ENCODE measurements at places on chromosomes 11 and 22.

DNA sequence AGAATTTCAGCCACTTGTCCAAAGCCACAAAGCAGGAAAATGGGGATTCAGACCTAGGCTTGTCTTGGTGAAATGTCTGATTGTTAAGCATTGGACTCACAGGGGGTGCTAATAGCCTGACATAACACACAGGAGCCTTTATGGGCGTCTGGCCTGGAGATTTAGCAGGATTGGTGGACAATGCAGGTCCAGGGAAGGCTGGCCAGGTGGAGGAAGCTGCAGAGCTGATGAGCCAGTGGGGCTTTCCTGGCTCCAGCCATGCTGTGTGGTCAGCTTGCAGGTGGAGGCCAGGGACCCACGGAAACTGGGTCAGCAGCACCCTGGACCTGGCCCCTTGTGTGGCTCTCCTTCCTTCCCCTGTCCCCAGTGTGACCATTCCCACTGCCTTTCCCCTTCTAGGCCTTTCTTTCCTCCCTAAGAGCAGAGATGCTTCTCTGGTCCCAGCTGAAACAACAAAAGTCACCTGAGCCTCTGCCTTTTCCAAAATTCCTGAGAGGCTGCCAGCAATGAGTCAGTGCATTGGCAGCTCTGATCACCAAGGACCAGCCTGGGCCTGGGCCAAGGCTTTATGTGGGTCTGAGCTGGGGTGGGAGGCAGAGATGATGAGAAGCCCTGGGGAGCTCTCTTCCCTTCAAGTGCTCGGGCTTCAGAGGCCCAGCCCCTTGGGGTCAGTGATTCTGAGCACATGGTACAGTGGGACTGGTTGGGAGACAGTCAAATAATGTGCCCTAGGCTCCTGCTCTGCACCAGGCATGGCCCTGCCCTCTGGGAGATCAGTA is 85.2 kb downstream of the CCDC81 start:
- DNase-seq = no peak

DNA sequence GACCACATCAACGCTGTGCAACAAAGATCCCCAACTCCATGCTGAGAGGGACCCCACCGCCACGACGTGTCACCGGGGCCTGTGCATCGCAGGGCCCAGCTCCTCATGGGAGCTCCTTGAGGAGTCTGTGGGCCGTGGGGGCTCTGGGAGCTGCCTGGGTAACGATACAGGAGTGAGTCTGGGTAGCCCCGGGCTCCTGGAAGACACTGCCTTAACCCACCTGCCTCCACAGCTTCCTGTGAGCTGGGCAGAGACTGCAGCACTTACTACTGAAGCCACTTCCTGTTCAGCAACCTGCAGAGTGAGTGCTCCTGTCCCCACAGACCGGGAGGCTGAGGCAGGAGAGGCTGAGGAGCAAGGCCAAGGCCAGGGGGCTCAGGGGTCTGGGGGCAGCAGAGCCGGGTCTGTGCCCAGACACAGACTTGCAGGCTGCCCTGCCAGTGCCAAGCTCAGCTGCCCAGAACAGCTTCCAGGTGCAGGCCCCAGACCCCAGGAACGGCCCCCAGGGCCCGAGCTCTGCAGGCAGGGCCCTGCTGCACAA is 226.7 kb downstream of the BRD1 start:
- DNase-seq = no peak

DNA sequence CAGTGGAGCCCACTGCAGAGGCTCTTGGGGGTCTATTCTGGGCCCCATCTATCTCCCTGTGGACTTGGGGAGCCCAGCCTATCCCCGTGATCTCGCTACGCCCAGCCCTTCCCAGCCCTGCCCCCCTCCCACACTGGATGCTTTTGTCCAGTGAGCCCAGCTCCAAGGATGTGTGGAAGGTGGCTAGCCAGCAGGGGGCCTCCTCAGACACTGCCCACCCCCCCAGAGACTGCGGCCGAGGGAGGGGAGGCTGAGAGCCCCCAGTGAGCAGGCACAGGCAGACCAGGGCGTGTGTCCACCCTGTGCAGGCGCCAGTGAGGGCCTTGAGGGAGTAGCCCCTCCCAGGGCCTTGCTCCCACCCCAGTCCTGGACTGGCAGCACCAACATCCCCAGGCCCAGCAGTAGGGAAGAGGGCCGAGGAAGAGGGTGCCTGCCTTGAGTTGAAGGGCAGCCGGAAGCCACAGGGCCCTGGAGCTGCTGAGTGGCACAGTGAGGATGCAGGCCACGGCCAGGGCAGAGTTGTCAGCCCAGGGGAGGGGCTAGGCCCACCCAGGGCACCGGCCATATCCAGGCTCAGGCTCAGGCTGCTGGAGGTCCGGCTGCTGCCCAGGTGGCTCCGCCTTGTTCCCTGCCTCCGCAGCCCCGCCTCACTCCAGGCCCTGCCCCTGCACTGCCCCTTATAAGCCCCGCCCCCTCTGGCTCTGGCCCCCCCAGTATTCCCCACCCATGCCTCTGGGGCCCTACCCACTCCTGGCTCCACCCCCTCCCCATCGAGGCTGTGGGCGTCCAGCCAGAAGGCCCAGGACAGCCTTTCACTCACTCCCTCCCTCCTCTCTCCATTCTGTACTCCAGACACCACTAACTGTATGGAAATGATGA is 28.0 kb downstream of the MOB2 start:
- no peak for DNase-seq

DNA sequence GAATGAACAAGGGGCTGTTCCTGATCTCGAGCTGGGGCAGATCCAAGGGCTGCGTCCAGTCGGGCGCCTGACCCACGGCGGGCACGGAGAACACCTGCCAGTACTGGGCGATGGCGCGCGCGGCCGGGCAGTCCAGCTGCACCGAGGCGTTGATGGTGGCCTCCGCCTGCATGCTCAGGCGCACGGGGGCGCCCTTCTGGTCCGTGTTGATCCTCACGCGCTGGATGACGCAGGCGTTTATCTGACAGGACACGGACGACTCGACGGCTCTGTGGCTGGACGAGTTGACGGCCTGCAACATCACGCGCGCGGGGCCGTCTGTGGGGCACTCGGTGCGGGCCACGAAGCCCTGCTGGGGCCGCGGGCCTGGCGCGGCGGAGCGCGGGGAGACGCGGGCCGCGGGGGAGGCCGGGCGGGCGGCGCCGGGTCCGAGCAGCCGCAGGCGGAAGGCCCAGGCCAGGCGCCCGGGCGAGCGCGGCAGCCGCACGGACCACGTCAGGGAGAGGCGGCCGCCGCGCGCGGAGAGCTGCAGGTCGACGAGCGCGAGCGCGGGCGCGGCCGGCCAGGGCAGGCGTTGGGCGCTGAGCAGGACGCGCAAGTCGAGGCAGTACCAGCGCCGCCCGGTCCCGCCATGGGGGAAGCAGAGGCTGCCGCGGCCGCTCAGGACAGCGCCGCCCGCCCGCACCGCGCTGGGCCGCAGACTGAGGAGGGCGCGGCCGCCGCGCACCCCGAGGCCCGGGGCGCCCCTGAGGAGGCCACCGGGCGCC is 511 bp downstream of the PKDREJ start:
- DNase-seq = peak; percentile 33

GRCh38 chr11:3929232-3929631 is 73.8 kb downstream of the STIM1 start:
- DNase-seq = no peak

GRCh38 chr11:11137339-11137738 is 215.7 kb downstream of the CSNK2A3 start:
- DNase-seq = no peak

- DNase-seq = no peak
Observed at GRCh38 chr11:61900251-61900650, 8.9 kb upstream of the FADS3 start.

- DNase-seq = no peak
Observed at GRCh38 chr11:67280788-67281551, 8.1 kb upstream of the ANKRD13D start.

DNA sequence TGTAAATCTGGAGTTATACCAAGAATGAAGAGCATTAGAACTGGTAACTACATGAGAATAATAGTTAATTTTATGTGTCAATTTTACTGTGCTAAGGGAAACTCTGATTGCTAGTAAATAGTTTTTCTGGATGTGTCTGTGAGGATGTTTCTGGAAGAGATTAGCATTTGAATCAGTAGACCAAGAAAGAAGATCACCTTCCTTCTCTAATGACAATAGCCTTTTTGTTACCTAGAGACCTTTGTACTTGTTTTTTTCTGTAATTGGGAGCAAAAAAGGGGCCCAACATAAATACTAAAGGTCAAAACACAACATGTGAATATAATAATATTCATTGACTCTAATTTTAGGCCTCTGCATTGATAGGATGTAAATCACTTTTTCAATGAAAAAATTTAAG is 100.6 kb downstream of the DLG2 start:
- DNase-seq = no peak

DNA sequence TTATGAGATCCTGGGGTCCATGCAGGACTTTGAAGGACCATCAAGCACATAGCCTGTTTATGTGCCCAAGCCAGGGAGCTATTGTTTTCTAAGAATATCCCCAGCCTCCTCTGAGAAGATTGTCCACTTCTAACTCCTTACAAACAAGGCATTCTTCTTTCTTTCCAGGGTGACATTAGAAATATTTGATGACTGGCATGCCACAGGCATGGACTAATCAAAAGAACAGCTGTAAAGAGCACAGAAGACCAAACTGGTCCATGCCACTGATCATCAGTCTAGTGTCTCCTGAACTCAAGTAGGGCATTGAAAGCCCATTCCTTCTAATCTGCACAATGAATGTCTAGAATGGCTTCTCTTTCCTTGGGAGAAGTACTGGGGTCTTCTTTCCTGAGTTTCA is 24.9 kb upstream of the LMO2 start:
- DNase-seq = no peak

DNA sequence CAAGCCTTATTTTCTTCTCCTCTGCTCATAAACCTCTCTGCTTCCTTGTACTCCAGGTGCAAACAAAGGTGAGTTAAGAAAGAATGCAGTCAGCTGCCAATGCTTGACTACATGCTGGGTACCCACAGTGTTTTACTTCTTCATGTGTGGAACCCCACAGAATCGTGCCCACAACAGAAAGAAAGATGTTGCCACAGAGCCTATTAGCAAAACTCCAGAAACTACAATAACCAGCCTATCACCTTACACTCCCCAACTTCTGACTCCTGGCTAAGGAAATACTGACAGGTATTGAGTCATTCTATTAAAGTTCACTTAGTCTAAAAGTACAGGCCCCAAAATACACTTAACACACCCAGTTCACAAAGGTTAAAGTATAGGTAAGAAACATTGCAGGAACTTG is 56.9 kb upstream of the CCDC89 start:
- no peak for DNase-seq

- no peak for DNase-seq
Observed at GRCh38 chr11:126585774-126586491, 230.4 kb downstream of the ST3GAL4 start.

- no peak for DNase-seq
Observed at GRCh38 chr11:8283465-8284230, 20.0 kb upstream of the LMO1 start.

GRCh38 chr22:43554694-43555365 is 143.0 kb downstream of the MPPED1 start:
- DNase-seq = no peak

DNA sequence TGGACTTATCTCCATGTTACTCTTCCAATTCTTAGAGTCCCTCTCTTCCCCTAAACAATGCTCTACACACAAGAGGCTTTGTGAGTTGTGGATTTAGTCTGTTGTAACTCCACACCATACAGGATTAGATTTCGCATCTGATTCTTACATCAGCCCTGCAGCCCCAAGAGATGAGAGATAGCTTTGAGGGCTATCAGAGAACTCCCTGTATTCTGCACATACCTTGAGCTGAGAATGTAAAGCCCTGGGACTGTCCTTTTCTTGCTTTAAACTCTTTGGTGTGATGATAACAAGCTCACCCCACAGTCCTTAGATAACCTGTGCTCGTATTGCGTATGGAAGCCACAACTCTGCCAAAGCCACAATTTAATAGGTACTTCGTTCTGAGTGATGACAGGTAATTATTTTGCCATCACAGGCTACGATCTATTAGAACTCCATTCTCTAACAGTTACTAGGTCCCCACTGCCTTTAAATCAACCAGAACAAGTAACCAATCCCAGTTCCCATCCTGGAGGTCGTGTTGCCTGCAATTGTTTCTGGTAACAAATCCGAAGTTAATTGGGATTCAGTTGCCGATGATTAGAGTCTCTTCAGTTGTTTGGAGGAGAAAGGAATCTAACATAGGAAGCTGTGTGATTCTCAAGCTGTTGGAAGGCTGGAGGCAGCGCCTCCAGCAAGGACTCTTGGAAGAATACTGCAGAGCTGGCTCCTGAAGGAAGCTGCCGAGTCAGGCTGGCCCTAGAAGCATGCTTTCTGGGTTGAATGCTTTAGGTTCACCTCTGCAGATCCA is 1.3 kb upstream of the PARVG start:
- DNase-seq = no peak

GRCh38 chr11:6419009-6419631 is at the start of gene APBB1:
Gene APBB1 (minus strand): TSS chr11:6419094. CDS start chr11:6411347, 7,747 bp downstream.
- DNase-seq = peak; percentile 78

GRCh38 chr11:46886211-46886610 is 32.1 kb downstream of the LRP4 start:
- DNase-seq = no peak

- DNase-seq = peak; percentile 82
Observed at GRCh38 chr22:42553475-42554361, at the start of gene SERHL2. Gene SERHL2 (plus strand): TSS chr22:42553956. CDS start chr22:42554021, 65 bp downstream.

GRCh38 chr11:6371825-6372224 is 18.4 kb upstream of the SMPD1 start:
- DNase-seq = no peak

- peak; percentile 66 for DNase-seq
Observed at GRCh38 chr22:23696326-23696851, 5.6 kb downstream of the RGL4 start.

- no peak for DNase-seq
Observed at GRCh38 chr11:108654994-108655631, 9.8 kb upstream of the DDX10 start.

DNA sequence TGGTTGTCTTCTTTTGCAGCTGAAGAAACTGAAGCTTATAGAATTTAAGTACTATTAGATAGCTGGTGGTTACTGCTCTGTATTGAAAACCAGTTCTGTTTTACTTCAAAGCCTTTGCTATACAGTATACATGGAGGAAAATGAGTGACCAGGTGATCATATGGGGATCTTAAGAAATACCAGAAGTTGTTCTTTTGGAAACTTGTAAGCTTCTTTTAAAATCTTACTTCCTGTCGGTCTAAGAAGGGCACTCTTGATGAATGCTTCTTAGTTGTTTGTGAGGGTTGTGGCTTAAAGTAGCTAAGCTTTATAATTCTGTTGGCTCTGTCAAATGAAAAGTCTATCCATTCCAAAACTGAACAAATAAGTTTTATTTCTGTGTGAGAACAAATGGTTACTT is 55.2 kb downstream of the PDE3B start:
- no peak for DNase-seq
